ENCODE measurements at places on chromosomes 11 and 22.
A peak's percentile ranks its signal among the peaks of the same experiment; 100 is the strongest.

DNA sequence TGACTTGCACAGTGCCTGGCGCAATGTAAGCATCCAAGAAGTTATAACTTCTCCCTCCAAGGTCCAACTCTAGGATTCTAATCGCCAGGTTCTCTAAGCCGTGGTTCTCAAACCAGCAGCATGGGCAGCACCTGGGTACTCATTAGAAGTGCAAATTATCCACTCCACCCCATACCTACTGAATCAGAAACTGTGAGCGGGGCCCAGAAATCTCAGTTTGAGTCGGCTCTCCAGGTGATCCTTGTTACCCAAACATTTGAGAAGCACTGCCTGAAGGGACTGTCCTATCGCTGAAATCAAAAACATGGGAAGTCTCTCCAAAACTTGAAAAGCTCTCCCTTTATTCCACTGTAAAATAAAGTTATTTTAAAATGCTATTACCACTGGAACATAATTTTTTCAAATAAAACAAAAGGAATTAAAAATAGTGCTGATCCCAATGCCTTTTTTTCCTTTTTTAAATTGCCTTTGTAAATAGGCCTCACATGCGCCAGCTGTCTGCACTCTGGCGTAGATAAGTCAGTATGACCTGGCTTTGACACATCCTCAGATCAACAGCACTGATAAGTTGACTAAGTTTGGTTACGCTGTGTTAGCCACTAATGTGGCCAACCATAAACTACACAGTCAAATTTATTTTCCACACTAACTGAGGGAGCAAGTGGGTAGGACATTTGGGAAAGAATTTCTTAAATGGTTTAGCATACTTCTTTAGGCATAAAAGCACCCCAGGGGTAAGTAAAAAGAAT is 8.4 kb upstream of the CTR9 start:
- no peak for DNase-seq

DNA sequence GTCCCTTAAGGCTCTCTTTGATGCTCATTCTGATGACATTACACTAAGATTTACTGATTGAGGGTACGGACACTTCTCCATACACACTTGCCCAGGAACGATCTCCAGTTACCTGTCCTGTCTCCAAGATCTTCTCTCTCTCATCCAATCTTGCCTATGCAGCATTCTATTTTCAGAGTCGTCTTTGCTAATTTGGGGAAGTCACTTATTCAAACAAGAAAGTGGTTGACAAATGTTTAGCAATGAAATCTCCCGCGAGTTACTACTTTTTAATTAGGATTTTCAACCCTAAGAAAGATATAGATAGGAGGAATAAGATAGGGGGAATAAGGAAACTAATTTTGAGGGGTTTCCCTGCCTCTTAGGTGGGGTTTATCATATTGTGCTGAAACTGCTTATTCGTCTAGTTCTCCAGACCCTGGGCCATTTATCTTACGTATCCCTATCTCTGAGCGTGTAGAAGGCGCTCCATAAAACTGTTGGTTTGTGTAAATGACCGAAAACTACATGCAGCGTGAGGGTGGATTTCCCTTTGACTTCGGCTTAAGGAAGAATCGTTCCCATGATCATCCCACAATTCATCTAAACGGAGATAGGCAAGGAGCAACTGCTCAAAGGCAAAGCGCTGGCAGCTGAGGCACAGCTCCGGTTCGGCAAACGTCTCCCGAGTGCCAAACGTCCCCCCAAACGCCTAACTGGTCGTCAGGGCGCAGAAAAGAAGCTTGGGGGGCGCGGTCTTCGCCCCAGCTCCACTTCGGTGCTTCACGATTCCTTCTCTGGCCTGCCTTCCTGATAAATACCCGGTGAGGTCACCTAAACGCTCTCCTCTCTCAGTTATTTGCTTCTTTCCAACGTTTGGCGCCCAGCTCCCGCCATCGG is 804 bp downstream of the APIP start:
- DNase-seq, result no peak

- no peak for DNase-seq
Observed at GRCh38 chr22:42752912-42753311, 32.2 kb upstream of the A4GALT start.

DNA sequence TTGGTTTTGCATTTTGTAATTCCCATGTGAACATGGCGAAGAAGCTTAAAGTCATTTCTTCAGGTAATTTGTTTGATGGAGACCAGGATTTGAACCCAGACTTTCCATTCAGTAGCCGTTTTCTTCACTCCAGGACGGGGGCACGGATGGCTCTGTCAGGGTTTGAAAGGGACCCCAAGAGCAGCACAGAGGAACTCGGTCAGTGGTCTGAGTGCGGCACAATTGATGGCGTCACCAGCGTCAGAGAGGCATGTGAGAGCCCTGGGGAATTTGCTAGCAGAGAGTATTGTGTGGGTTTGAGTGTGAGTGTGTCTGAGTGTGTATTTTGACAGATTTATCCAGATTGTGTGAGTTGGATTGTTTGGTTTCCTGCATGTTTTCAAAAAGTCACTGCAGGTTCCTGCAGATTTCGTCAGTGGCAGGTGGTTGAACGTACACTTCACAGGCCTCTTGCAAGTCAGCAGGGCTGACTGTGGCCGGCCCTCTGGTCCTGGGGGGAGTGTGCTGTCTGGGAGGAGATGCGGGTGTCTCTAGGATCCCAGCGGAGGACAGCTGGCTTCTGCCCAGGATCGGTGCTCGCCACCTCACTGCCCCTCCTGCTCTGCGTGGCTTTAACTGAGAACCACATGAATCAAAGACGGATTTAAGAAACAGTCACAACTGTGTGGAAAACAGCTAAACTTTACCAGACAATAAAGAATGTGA is 199.3 kb downstream of the TBC1D22A start:
- no peak for DNase-seq

GRCh38 chr11:45272701-45273100 is 13.4 kb downstream of the SYT13 start:
- no peak for DNase-seq

DNA sequence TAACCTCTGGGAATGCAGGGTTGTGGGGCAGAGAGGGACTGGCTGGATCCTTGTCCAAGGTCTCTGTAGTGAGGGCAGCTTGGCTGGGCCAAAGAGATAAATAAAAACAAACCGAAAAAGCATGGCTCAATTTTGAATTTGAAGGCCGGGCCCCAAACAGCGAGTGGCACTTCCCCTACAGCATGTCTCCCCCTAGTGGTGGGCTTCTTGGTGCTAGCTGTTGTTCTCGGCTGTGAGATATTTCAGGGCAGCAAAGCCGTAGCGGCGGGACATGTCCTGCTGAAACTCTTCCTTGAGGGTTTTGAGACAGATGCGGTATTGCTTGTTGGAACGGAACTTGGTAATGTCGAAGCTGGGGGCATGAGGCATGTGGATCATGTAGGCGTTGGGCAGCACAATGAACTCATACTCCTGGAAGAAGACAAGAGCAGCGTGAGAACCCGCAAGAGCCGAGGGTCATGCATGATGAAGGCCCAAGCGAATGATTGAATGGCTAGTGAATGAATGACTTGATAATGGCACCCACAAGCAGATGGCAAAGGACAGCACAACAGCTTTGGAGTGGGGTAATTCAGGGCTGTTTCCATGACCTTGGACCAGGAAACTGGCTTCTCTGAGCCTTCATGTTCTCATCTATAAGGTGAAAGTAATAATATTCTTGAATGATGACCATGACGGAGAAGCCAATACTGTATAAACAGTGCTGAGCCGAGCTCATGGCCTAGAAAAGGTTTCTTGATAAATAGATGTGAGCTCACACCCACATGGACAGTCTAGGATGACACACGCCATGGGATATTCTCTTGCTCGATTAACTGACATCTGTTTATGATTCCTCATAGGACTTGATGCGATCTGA is 216.3 kb upstream of the SYN3 start:
- DNase-seq, result peak; percentile 26

DNA sequence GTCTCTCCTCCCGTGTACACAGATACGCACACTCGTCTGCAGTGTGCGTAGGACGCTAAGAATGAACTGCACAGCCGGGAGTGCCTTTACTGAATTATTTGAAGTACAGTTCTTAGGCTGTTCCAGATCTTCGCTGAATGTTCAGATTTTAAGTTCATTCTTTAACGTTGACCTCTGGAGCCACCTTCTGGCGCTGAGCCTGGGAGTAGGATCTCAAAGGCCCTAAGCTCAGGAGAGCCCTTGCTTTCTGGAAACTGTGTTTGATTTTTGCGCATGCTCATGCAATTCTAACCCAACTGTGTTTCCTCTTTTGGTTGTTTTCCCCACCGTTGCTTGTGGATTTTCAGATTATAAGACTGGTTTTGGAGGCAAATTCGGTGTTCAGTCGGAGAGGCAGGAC is 22.8 kb downstream of the CTTN start:
- DNase-seq, result no peak

GRCh38 chr22:39954584-39955055 is 5.6 kb upstream of the TMA7B start:
- no peak for DNase-seq

- DNase-seq, result no peak
Observed at GRCh38 chr11:64121663-64122410, 44.1 kb downstream of the MACROD1 start.

GRCh38 chr22:48441553-48441850 is 1386.2 kb downstream of the BRD1 start:
- DNase-seq, result no peak

- DNase-seq, result no peak
Observed at GRCh38 chr11:40204228-40204627, 1255.2 kb downstream of the LRRC4C start.

GRCh38 chr11:117691218-117691514 is 105.8 kb downstream of the DSCAML1 start:
- DNase-seq, result no peak

- no peak for DNase-seq
Observed at GRCh38 chr11:60813324-60813723, 28.2 kb downstream of the MS4A10 start.

GRCh38 chr22:23897320-23897719 is 3.1 kb downstream of the MIF start:
- DNase-seq, result no peak

DNA sequence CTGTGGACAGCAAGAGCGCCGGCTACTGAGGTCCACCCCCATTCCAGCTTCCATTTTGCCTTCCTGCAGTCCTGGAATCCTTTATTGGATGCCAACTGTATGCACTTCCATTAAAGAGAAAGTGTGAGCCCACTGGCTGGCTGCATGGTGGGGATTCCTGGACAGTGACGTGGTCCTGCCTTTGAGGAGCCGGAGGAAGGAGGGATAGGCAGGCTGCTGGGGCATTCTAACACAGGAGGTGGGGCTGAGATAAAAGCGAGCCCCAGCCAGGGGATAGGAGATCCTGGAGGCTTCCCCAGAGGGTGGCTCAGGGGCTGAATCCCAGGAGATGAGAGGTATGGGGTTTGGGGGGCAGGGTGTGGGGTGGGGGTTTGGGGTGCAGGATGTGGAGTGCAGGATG is 984.7 kb downstream of the BRD1 start:
- no peak for DNase-seq

- DNase-seq, result no peak
Observed at GRCh38 chr11:17906436-17906835, 106.4 kb downstream of the SERGEF start.

All from left cardiac atrium (tissue), 4 donors.